ENCODE measurements at places on chromosomes 1 and 21.

DNA sequence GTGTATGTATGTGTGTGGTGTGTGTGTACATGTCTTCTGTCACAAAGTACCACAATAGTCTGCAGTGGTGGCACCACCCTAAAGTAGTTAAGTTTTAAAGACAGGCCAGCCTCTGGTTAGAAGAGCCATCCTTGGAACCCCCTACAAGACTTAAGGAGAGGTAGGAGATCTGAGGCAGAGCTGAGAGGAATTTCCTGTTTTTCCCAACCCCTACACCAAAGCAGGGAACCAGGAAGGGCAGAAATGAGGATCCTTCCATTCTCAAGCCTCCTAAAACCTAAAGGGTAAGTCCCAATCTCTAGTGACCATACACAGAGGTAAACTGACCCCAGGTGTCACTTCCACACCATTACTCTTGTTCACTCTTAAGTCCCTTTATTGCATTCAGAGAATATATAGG lies 11.1 kb downstream of the PEA15 start:
- no peak for DNase-seq

DNA sequence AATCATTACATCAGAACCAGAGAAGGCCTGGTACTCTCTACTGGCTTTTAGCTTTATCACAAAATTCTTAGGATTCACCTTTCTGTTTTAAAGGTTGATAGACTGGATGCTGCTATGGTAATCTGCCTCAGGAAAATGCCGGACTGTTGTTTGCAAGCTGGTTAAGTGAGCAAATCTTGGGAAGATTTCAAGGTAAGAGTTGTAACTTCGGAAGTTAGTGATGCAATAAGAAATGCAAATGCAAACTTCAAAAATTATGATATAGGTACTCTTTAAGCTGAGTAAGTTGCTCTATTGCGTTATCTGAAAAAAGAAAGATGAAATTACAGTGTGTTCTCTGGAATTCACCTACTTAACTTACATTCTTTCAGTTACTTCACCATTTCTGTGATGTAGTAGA lies 4.4 kb upstream of the SLC16A1 start:
- DNase-seq, result no peak

GRCh38 chr1:19349999-19350398 lies 37.9 kb downstream of the SLC66A1 start:
- DNase-seq, result no peak

DNA sequence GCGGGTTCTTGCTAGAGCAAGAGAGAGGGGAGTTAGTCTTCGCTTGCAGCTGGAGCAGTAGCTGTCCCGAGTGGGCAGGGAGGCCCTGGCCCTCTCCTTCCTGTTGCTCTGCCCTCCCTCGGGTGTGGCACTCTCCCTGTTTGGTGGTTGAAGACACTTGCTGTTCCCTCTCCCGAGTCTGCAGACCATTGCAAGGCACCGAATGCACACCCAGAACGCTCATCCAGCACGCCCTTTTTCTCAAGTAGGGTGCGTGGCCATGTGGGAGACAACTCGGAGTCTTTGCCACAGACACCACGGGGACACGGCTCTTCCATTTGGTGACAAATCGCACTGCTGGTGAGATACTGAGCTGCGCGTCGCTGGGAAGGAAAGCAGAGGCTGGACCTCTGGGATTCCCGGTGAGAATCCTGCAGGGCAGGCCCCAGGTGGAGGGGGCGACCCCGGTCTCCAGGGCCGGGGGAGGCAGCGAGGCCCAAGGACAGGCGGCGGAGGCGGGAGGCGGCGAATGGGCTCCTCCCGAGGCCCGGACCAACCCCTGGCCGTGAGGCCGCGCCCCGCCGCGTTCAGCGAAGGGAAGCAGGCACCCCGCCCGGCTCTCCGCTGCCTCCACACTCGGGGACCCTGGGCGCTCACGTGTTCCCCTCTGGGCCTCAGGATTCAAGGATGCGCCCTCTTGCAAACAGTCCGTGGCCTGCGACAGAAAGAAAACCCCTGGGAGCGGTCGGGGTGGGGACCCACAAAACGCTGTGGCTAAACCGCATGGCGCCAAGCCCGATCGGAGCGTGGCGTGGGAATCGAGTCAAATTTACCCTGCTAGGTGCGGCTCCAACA lies 10.4 kb upstream of the TMEM200B start:
- DNase-seq, result no peak

DNA sequence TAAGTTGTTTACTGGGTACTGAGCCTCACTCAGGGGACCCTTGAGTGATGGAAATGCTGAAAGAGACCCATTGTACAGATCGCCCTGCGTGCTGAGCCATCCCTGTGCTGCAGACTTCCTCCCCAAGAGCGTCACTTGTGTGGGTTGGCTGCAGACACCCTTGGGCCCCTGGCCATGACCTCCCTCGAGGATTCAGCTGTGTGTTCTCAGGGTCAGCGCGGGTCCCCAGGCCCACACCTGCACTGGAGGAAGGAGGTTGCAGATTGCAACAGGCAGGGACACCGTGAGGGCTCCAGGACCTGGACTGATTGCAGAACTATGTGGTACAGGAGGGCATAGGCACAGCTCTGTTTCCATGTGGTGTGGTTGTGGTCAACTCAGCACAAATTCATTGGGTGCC lies 4.4 kb downstream of the SNAP47 start:
- DNase-seq, result no peak

Data from stimulated activated CD8-positive, alpha-beta memory T cell treated with anti-CD3 and anti-CD28 coated beads, Interleukin-4, amount 100 ng/mL, for 4 hours (primary cell).